ENCODE measurements at places on chromosomes 4 and X. TPM values are rescaled to one million over a fixed set of nuclear protein-coding genes. Genes with fewer than 3 reads are reported as not detected.

KCTD8 gene
- not detected for total RNA-seq

- DNase-seq: no peak
Measured at GRCh38 chrX:106927023-106927422, 6.8 kb downstream of the CLDN2 start.

- no peak for DNase-seq
Measured at GRCh38 chrX:70062961-70063550, 799 bp downstream of the OTUD6A start.

DNA sequence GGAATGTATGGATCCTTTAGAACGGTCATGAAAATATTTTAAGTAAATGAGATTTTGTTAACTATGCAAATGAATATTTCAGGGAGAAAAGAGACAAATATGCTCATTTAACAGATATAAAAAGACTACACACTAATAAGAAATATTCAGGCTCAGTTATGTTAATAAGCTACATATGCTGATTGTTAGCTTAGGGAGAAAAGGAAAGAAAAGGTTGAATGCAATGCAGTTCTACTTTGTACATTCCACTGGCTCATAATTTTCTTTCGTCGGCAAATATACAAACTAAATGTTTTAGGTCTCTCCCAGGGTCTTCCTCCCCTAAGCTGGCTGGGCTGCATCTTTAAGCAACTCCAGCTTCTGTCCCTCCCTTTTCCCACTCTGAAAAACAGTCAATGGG, 2.7 kb upstream of the RTL3 start:
- DNase-seq: no peak

DNA sequence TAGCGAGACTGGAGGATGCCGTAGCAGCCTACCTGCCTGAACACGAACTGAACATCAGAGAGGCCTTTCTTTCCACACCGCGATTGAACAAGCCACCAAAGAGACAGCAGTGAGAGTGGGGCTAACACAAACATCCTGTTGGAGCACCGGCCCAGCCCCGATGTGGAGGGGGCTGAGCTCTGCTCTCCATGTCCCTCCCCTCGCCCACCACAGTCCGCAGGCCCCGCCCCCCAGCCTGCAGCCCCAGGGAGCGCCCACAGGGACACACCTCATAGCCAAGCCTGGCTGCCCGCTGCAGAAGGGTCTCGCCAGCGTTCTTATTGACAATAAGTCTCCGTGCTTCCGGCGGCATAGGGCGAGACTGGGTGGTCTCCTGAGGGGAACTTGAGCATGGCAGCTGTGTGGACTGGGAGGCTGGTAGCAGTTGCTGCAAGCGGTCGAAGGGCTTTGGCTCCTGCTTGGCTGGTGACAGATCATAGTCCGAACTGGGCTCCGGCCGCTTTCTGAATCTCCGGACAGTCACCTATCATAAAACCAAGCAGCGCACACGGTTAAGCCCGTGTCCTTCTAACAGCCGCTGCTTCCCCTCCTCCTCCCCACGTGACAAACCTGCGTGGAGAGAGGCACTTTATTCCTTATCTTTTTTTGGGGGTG, 35.8 kb downstream of the BCOR start:
- DNase-seq: no peak

DNA sequence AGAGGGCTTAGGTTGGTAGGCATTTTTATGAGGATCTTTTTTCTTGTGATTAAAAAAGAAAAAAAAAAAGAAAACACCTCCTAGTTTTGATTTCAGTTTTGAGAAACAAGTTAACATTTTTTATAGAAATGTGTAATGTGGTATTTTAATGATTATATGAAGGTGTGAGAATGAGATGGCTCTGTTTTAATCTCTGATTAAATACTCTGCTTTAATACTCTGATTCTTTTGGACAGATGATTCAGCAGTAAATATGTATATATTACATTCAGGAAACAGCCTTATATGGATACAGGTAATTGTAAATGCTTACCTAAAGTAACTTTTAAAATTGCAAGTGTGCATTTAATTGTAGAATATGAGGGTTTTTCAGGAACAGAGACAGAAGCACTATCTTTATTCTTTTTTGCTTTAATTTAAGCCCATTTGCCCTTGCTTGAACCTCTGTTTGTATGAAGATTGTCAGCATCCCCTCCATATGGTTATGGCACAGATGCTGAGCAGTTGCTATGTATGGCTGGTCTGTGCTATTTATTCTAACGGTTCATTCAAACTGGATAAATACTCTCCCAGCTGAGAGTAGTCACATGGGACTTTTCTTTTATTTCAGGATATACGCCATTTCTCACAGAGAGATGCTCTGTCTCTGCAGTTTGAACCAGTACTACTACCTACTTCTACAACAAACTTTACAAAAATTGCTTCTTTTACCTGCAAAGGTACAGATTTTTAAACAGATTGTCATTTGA, 101.0 kb upstream of the TLR2 start:
- no peak for DNase-seq

DNA sequence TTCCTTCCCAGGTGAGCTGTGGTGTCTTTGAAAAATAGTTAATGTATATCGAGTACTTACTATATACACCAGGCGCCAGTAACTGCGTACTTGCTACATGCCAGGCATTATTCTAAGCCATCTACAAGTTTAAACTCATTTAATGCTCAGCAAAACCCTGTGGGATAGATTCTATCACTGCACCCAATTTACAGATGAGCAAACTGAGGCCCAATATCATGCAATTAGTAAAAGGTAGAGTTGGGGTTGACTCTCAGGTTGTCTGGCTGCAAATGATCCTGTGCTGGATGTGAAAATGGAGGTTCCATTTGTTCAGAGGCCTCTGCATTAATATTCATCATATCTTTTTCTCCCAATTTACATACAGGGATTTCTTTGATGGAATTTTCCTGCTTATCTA, 17.6 kb downstream of the NKX3-2 start:
- DNase-seq: no peak

FGF2 gene
- 0.79 TPM for total RNA-seq

ADH4 gene
- not detected for total RNA-seq

GRCh38 chr4:7070729-7071511, 3.1 kb upstream of the GRPEL1 start:
- peak; percentile 93 for DNase-seq

GRCh38 chr4:185839194-185839712, 27.3 kb upstream of the SORBS2 start:
- no peak for DNase-seq

DNA sequence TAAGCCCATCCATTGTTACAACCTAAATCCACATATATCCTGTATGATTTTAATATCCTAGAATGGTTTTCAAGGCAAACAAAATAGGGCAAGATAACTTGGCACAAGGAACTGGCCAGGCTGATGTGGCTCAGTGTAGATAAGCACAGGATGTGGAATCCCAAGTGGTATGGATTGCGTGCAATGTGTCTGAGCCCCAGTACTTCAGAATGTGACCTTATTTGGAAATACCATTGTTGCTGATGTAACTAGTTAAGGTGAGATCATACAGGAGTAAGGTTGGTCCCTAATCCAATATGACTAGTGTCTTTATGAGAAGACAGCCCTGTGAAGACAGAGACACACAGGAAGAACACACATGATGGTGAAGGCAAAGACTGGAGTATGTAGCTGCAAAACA, 72.4 kb downstream of the IL21 start:
- peak; percentile 64 for DNase-seq

NDST3 gene
- not detected for total RNA-seq

GRCh38 chr4:185881430-185881829, 69.4 kb upstream of the SORBS2 start:
- no peak for DNase-seq

- no peak for DNase-seq
Measured at GRCh38 chr4:176668324-176668723, 124.4 kb downstream of the VEGFC start.

DNA sequence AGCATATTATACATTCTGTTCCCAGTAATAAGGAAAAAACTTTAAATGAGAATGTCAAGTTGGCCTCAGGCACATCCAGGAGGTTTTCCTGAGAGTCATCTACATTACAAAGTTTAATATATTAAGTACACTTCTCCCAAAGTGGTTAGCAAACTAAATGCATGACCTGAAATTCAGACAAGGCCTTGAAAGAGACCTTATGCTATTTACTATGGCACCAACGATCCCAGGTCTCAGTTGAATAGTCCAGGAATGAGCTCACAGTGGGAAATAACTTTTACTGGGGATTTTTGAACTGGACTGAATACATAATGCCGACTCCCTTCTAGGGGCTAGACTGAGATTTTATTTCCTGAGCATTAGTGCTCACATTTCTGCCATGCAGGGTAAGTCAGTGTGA, 1577.5 kb upstream of the PCDH7 start:
- DNase-seq: no peak

DNA sequence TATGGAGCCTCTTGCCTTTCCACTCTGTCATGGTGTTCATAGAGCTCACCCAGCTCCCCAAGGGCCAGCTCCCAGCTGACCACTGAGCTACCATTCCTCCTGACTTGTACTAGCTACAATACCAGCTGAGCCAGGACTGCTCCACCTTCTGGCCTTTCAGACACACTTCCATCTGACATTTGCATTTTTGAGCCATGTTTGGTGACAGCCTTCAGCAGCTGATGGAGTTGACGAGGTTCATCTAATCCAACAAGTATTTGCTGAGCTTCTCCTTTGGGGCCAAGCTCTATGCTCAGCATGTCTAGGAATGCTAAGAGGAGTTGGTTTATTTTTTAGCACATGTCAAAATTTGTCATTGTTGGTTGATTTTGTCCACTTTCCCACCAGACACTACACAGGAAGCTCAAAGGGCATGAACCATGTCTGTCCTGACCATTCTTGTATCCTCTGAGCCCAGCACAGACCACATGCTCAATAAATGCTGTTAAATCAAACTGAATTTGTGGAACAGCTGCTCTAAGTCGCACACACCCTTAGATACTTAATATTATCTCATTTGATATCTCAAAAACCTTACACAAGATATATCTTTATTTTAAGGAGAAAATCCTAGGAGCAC, 142.6 kb upstream of the PPARGC1A start:
- DNase-seq: no peak

MAGEB2 gene
- total RNA-seq: not detected

DNA sequence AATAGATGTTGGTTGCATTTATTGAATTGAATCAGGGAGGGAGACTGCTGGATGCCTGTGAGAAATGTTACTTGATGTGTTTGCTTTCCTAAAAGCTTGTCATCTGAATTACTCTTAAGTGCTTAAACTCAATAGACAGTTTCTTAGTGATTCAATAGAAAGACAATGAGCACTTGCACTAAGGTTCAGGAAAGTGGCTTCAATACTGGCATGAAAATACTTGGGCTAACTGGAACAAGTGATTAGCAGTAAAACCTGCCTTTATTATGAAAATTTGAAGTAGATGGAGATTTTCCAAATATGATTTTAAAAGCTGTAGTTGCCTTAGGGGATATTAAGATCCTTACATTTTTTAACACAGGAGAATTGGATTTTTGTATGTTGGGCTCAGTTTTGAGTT, 123.3 kb downstream of the RNF150 start:
- no peak for DNase-seq

- no peak for DNase-seq
Measured at GRCh38 chr4:38738940-38739803, 43.6 kb downstream of the TLR10 start.

DNA sequence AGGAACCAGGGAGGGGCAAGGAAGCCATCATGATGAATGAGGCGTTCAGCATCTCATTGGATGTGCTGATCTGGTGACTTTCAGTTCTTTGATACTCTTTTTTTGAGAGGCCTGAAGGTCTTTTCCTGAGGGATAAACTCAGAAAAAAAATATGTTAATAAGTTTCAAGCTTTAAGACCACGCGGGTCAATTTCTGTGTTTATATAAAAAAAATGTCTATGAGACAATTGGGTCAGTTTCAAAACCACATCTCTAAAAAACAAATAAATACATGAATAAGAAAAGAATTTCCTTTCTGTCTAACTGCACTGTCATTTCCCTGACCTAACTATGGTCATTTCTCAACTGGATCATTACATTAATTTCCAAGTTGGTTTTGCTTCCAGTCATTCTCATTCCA, 62.6 kb downstream of the TRIML1 start:
- no peak for DNase-seq

PCSK1N gene
- 1.7 TPM for total RNA-seq

DNA sequence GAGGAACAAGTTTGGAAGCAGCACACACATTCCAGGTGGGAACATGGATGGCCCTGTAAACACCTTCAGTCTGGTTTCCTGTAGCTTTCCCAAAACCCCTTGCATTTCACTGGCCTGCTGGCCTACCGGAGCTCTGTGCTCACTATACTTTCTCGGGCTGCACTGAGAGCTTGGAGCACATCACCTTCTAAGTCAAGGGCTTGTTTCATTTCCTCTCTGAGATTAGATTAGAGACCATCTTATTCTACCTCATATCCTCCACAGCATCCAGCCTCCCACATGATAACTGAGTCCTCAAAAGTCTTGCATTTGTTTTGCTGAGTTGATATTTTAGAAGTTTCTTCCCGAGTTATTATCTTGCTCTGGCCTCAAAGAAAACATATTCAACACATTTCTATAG, 147.7 kb downstream of the RASL11B start:
- DNase-seq: no peak

SSX4B gene
- not detected for total RNA-seq

PLP1 gene
- total RNA-seq: not detected

- no peak for DNase-seq
Measured at GRCh38 chr4:70508801-70509200, 9.6 kb upstream of the AMTN start.

RAB9A gene
- total RNA-seq: 23.3 TPM

GRCh38 chr4:89539797-89540711, 232.5 kb upstream of the GPRIN3 start:
- DNase-seq: no peak

DNA sequence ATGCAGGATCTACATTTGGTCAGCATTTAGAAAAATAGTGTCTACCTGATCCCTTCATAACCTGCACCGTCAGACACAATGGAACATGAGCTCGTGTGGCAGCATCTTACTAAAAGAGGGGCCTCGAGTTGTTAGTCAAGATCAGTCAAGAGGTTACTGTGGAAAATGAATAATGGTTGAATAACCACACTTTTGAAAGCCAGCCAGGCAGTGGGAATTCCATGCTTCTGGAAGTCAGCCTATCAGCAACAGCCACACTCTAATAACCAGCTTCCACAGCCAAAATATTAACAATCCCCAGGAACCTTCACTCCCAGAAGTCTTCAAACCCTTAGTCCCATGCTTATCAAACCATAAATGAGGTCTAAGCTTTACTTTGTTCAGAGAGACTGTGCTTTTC, 234.3 kb downstream of the HS3ST1 start:
- DNase-seq: no peak

- no peak for DNase-seq
Measured at GRCh38 chr4:169051761-169052593, 41.9 kb upstream of the CBR4 start.

DNA sequence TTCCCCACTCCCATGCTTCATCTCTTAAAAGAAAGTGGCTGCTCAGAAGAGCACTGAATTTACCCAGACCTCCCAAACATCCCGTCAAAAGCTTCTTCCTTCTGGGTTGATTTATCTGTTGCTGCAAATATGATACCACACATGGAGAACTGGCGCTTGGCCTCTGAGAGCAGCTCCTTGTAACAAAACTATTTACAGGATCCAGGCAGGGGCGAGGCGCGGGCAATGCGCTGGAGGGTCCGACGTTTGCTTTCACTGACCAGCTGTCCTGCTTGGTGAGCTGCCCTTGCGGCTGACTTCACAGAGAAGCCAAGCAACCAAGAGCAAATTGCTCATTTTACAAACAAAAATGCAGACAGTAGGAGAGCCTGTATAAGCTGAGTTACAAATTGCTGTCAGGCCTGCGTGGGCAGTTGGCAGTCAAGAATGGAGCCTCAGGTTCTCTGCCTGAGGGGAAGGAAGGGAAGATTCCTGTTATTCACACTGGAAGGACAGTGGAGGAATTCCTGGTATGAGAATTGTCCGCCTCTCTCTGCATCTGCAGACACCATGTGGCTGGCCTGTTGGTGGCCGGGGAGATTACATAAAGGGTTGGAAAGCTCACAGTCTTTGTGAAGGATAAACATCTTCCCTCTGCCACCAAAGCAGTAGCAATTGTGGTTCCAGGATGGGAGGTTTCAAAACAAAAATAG, 192.2 kb upstream of the LEF1 start:
- DNase-seq: no peak

Measured in activated naive CD4-positive, alpha-beta T cell treated with anti-CD3 and anti-CD28 coated beads for 36 hours (primary cell).